Cortex of kidney (tissue), 1 donor: ENCODE measurements at places on chromosomes 16 and 17.

DNA sequence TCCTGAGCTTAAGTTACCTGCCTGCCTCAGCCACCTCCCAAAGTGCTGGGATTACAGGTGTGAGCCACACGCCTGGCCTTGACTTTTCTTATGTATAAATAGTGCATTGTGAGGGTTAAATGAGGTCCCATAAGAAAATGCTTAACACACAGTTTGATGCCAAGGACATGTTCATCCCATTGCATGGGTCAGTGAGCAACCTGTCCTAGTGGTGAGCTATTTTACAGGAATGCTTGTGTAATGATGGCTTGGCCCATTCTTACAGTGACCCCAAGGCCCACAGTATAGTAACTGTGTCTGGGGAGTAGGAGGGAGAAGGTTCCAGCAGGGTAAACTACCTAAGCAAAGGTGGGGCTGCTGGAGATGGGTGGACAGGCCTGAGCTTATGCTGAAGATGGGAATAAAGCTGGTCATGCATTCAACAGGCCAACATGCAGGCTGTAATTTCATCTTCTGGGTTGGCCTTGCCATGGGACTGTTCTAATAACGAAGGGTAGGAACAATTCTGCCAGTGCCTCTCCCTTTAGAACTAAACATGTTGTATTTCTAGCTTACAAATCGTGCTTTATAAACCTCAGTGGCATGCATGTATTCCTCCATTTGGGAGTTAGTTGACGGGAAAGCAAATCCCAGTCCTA lies 6.2 kb downstream of the ACSF2 start:
- no peak for DNase-seq

- no peak for DNase-seq
These were observed 14.4 kb downstream of the MIS12 start for GRCh38 chr17:5500589-5501391.

GRCh38 chr16:58128711-58129096 lies 477 bp downstream of the CFAP20 start:
- no peak for DNase-seq

GRCh38 chr17:27811961-27812360 lies 11.6 kb upstream of the NOS2 start:
- no peak for DNase-seq

- DNase-seq = no peak
These were observed 7.6 kb downstream of the SNN start for GRCh38 chr16:11675561-11676511.

GRCh38 chr16:79394206-79394605 lies 206.3 kb downstream of the MAF start:
- no peak for DNase-seq

- no peak for DNase-seq
These were observed 172.4 kb downstream of the STX8 start for GRCh38 chr17:9403257-9403656.
